OCI-M1 (cell line): ENCODE measurements at places on chromosomes 16 and 17.

DNA sequence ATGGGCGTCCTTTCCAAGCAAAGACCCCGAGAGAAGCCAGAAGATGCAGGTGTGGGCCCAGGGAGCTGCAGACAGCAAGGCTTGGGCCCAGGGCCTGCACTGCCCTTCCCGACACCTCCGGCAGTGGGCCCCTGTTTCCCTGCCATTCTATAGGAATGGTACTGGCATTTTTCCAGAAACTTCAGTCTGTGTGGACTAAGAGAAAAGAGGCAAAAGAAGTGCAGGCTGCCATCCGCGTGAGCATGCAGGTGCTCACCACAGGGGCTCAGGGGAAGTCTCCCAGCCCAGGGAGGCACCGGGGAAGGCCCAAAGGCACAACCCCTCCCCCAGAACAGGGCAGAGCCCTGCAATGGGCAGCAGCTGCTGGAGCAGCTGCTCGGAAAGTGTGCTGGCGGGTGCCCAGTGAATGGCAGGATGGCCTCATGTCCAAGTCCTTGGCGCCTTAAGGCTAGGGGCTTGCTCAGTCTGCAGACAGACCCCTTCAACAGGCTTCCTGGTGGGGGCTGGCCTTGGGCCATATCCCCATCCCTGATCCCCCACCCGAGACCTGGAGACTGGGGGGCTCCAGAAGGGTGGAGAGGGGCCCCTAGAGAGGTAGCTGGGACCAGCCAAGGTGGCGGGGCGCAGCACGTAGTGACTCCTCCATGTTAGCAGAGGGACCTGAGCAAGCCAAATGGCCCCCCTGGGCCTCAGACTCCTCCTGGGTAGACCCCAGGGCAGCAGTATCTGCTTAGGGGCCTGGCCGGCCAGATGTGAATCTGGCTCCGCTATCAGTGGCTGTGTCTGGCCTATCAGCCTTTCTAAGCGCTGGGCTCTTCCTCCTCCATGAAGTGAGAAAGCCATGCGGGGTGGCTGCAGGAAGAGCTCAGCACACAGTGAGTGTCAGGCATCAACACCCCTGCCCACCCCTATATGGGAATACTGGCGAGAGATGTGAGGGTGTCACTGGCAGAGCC is 6.7 kb upstream of the TPPP3 start:
- DNase-seq = no peak

DNA sequence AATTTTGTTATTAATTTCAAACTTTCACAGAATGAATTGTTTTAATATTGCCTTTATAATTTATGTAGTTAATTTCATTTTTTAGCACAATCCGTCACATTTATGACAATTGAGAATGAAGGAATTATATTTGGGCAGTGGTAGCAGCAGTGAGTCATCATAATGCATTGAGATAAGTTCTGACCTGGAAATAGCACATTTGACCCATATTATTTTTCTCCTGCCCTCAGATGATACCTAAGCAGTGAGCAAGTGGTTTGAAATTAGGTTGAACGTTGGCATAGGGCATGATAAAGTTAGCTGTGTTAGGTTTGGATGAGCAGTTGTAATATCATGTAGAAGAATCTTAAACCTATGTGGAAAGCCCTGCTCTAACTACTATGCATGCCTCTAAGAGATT is 1431.3 kb upstream of the CDH8 start:
- no peak for DNase-seq

DNA sequence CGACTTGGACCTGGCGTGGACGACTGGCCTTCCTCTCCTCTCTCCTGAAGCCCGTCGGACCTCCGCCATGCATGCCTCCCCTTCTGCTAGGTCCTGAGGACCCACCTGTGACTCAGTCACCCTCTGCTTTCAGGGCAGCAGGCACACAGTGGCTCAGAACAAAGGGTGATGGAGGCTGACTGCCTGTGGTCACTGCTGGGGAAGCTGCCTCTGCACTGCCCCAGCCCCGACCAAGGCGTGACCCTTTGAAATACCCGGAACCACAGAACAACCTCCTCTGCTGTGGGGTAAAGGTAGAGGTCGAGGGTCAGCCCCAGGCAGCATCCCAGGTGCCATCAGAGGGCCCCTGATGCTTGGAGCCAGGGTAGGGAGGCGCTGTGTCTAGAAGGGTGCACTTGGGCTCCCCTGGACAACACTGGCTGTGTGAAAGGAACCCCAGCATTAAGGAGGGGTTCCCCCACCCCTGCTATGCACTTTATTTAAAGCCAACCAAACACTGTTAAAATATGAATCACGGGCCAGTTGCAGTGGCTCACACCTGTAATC is 12.5 kb upstream of the SLC4A1 start:
- no peak for DNase-seq

GRCh38 chr17:8100111-8100510 is 12.6 kb upstream of the ALOX12B start:
- peak; percentile 21 for DNase-seq

DNA sequence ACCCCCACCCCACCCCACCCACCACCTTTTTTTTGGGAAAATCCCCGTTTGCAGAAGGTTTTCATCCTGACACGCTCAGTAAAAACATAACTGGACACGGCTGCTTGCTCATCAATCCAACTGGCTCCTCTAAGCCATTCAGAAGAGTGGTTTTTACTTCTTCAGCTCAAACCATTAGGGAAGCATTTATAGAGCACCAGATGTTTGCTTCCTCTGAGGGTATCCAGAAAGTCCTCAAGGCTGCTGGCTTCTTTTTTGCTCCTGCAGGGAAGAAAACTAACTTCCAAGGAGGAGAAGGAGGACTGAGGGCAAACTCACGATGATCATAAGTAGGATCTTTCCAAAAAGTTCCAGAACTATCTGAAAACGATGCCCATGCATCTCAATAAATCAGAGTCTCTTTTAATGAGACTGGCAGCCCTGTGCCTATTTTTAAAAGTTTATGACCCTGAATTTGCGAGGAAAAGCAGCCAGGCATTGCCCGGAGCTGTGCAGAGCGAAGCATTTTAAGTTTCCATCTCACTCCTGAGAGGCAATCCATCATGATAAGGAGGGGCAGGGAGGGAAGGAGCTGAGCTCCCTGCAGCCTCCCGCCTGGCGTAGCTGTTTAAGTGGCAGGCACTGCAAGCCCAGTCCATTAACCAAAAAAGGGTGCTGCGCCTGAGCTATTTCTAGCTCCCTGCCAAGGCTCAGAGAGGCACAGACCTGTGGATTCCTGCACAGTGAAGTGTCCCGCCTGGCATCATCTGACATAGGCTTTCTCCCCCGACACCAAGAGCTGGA is 146.3 kb upstream of the FOXF1 start:
- no peak for DNase-seq

DNA sequence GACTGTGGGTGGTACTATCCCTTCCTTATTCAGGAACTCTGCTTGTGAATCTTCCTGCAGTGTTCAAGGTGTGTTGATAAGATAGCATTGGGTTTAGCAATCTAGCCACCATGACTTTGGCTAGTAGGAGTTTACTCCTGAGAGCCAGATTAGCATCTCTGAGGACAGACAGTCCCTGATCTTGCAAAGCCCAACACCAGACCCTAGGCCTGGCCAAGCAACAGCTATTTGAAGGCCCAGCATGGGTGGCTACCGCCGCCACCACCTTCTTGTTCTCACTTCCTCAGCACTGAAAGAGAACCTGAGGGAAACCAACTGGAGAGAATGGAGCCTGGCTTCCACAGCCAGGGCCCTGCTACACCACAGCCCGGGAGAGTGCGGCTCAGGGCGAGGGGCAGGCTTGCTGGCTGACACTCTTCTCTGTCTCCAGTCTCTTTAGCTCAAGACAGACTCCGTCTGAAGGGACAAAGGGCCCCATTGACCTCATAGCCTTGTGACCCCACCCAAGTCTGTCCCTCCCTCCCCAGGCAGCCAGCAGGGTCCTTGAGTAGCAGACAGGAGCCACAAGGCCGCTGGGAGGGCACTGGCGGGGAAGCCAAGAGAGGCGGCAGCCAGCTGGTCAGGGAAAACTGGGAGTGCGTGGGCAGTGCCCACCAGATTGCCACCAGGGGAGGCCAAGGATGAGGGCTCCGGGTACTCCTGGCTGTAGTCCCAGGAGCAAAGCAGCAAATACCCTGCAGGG is 10.9 kb upstream of the ARHGAP23 start:
- peak; percentile 86 for DNase-seq

GRCh38 chr16:68470461-68471150 is 22.3 kb upstream of the SMPD3 start:
- peak; percentile 87 for DNase-seq

DNA sequence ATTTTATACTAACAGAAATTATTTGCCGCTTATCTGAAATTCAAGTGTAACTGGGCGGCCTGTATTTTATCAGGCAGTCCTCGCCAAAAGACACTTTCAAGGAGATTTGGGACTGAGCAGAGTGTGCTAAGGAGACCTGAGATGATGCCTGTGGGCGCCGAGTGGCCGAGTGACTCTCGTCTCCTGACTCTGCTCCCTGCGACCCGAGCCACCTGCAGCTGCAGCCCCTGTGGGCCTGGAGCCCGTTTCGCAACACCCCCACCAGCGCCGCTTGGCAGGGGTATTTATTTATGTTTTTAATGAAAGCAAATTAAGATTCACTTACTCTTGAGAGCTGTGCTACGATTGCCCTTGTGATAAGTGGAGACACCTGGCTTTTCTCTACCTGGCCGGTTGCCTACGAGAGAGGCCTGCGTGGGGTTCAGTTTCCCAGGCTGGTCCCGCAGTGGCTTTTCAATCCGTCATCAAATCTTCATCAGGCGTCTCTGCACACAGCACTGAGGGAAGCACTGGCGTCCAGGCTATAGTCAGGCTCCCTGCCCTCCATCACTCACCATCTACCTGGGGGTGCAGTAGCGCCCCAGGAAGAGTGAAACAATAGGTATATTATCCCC is 124.0 kb downstream of the SEC14L1 start:
- DNase-seq = no peak

GRCh38 chr17:75910699-75911098 is 6.0 kb upstream of the MRPL38 start:
- no peak for DNase-seq

GRCh38 chr17:21376759-21377690 is 868 bp downstream of the KCNJ12 start:
- no peak for DNase-seq

- no peak for DNase-seq
These were observed 72.1 kb upstream of the FA2H start for GRCh38 chr16:74846714-74847113.

GRCh38 chr17:8630802-8631553 is 453 bp upstream of the MYH10 start:
- DNase-seq = peak; percentile 100

GRCh38 chr17:7007143-7007542 is 5.3 kb upstream of the RNASEK start:
- peak; percentile 17 for DNase-seq

- no peak for DNase-seq
These were observed 32.2 kb downstream of the TRIM37 start for GRCh38 chr17:59074494-59074893.

- no peak for DNase-seq
These were observed 169.2 kb upstream of the TBX2 start for GRCh38 chr17:61230461-61230860.

DNA sequence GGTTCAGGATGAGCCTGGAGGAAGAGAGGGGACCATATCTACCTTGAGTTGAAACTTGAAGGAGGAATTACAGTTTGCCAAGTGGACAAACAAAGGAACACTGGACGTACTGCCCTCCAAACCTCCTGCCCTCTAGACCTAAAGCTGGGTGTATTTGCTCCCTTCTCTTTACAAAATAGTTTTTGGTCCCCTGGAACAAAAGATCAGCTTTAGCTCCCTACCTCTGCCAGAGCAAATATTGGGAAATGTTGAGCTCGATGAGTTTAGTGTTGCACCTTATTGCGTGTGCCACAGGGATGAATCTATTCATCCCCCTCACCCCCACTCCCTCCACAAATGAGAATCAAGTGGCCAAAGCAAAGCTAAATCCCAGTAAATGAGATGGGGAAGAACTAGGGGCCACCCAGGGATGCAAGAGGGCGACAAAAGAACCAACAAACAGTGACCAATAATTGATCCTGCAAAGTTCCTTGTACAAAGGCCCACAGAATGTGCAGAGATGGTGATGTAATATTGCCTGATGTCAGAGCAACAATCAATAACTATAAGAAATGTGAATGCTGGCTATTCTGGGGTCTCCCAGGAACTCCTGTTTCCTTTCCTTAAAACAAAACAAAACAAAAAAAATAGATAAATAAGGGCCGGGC is 17.2 kb upstream of the TAT start:
- no peak for DNase-seq

- no peak for DNase-seq
These were observed 45.4 kb downstream of the HNF1B start for GRCh38 chr17:37699285-37699973.

- no peak for DNase-seq
These were observed 248.6 kb upstream of the GSE1 start for GRCh38 chr16:85364323-85365040.

DNA sequence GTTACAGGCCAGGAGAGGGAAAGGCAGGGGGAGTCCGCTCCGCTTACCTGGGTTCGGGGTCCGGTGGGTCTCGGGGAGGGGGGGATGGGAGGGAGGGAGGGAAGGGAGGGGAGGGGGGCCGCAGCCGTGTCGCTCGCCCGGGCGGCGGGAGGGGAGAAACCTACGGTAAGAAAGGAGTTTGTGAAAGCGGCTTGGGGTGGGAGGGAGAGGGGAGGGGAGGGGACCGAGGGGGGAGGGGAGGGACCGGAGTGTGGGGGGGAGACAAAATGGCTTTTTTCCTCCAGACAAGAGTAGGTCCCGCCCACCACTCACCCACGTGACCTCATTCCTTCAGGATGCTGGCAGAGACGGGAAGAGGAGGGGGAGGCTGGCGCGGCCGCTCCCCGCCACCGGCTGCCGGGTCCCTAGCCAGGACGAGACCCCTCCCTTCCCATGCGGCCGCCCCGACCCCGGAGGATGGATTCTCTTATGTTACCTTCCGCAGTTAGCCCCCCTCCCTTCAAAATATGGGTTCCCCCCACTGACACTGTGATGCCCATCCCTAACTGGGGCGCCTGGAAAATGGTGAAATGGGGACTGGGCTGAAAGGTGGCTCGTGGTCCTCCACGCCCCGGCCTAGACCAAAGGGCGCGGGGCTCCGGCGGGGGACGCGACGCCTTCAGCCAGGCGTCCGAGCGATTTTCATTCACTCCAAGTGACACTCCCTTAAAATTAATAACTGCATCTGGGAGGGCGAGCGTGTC is at the start of gene PCGF2:
Gene PCGF2, minus strand, starts transcription at position 188 of the 743 bp plus-strand sequence. CDS start 7,934 bp downstream, outside the sequence.
- DNase-seq = peak; percentile 75

DNA sequence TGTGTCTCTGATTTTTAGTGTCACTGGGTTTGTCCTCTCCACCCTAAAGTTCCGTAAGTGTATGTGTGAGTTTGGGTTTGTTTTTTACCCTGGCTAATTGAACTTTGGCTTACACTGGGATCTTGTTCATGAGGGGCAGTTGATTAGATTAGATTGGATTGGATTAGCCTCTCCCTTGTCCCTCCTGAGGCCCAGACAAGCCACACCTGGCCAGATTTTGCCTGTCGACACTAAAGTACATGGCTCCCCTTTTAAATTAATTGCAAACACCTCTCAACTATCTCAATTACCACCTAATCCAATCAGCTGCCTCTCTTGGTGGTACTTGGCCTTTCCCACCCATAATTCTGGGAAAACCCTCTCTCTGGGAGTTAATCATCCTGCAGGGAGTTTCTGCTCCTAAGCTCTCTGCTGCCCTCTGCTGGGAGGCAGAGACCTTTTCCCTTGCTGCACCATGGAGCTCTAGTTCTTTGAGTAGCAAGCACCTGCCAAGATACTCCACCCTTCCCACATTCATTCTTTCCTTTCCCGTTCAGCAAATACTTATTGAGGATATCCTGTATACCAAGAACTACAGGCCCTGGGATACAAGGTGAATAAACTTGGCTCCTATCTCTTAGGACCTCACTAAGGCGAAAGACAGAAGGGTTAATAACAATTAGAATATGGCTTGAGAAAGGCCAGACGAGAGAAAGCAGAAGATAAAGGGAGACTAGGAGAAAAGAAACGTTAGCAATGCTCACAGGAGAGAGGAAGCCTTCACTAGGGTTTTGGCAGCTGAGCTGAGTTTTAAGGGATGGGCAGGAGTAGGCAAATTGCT is 60.0 kb upstream of the MPHOSPH6 start:
- peak; percentile 68 for DNase-seq
